NCI-H1436 treated with DMSO at 0.1 percent for 48 hours (cell line): ENCODE measurements at places on chromosomes 11 and 22.

DNA sequence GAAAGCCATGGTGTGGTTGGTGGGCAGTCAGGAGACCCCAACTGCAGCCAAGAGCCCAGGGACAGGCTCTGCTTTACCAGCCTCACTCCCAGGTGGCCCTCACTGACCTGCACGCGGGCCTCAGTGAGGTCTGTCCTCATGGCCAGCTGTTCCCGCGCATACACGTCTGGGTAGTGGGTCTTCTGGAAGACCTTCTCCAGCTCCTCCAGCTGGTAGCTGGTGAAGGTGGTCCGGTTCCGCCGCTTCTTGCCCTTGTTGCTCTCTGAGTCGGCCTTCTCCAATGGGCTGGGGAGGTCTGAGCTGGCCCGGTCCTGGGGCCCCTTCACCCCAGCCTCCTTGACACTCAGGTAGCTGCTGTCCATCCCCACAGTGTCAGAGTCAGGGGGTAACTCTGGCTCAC is 34.7 kb downstream of the ALX4 start:
- DNase-seq: no peak

- DNase-seq: no peak
Measured at GRCh38 chr22:46622081-46622521, 1.9 kb downstream of the GRAMD4 start.

DNA sequence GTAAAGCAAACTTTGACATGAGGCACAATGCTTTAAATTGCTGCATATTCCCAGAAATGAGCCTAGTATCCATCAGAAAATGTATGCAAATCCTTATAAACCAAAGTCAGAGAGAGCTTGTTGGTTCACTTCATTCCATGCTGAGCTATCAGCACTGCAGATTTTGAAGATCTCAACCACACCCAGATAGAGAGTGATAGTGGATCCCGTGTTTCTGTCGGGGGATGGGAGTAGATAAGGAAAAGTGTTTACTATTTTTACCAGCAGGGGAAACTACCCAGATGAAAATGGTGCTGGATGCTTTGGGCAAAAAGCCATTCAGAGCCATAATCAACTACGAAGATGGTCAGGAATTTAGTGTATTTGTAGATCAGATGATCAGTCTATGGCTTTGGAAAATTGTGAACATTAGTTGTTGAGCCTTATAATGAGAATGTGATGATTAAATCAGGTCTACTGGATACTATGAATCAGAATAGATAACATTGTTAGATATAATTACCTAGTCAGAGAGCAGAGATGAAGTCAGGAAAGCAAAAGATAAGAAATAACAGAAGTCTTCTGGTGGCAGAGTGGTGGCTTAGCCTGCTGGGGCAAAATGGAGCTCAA is 10.8 kb downstream of the OR51B6 start:
- no peak for DNase-seq

DNA sequence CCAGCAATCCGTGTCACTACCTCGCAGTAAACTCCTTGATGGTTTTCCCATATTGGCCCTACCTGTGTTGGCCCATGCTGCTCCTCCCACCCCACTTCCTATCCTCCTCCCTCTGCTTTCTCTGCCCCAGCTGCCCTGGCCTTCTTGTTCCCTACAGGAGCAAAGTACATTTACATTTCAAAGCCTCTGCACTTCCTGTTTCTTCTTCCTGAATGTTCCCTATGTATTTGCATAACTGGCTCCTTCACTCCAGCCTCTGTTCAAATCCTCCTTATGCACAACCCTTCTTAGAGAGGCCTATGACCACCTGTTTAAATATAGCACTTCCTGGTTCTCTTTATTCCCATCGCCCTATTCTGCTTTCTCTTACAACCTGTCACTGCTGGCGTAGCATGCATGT is 62.2 kb downstream of the PARVA start:
- DNase-seq: no peak

GRCh38 chr11:62548545-62549335 is 2.1 kb upstream of the AHNAK start:
- DNase-seq: no peak

- no peak for DNase-seq
Measured at GRCh38 chr11:64694026-64694755, 28.8 kb downstream of the NRXN2 start.

- no peak for DNase-seq
Measured at GRCh38 chr22:24512043-24512442, 16.9 kb downstream of the UPB1 start.

DNA sequence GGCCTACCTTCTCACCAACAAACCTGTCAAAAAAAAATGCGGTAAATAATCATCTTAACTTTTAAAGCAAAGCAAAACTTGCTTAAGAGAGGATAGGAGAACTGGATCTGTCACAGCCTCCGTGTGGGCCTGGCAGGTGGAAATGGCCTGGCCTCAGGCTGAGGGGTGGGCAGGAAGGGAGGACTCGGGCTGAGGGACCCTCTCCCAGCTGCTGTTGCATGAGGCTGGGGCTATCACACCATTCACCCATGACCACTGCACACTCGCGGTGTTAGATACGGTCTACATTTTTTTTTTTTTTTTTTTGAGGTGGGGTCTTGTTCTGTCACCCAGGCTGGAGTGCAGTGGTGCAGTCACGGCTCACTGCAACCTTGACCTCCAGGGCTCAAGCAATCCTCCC is 24.5 kb downstream of the ARHGAP1 start:
- no peak for DNase-seq

- DNase-seq: no peak
Measured at GRCh38 chr11:34288492-34288891, 69.3 kb downstream of the ABTB2 start.
